Gastrocnemius medialis (tissue), 4 donors: ENCODE measurements at places on chromosomes 4 and X. TPM values are rescaled to one million over a fixed set of nuclear protein-coding genes. Genes with fewer than 3 reads are reported as not detected.

PCDH18 gene
- 4.7 TPM for total RNA-seq

SLC9B1 gene
- not detected for total RNA-seq

CT47A7 gene
- total RNA-seq: not detected

METAP1 gene
- total RNA-seq: 38.5 TPM

STAP1 gene
- not detected for total RNA-seq
